ENCODE measurements at places on chromosomes 5 and 9. TPM values are rescaled to one million over a fixed set of nuclear protein-coding genes. Genes with fewer than 3 reads are reported as not detected.

The CCDC183 gene
- total RNA-seq: 0.37 TPM

The KIF4B gene
- total RNA-seq: 0.44 TPM

The OR13C8 gene
- total RNA-seq: not detected

The SPINK7 gene
- total RNA-seq: not detected

The OR1L4 gene
- not detected for total RNA-seq

The CSF2 gene
- not detected for total RNA-seq

The ANXA2R gene
- total RNA-seq: 6.6 TPM

The CYSTM1 gene
- total RNA-seq: 28.9 TPM

The C9orf152 gene
- not detected for total RNA-seq

The SOX30 gene
- not detected for total RNA-seq
